ENCODE measurements at places on chromosomes 5 and 9.

GRCh38 chr5:54545796-54546195, 28.2 kb downstream of the SNX18 start:
- DNase-seq: no peak

- no peak for DNase-seq
Observed at GRCh38 chr9:124180557-124180956, 77.2 kb upstream of the NEK6 start.

DNA sequence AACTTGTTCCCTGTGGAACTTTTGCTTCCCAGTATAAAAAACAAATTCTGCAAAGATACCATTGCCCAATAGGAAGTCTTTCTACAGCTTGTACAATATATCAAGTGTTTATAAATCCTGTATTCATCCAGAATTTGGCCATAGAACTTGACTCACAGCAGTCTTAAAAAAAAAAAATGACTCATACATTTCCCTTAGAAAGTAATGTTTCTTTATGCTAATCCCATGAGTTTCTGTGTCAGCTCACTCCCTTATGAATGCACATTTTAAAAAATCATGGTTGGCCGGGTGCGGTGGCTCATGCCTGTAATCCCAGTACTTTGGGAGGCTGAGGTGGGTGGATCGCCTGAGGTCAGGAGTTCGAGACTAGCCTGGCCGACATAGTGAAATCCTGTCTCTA, 89.3 kb upstream of the DMRT1 start:
- DNase-seq: peak; percentile 82

GRCh38 chr9:23766613-23767012, 59.4 kb downstream of the ELAVL2 start:
- no peak for DNase-seq

GRCh38 chr9:97753975-97754374, 56.8 kb upstream of the XPA start:
- no peak for DNase-seq

DNA sequence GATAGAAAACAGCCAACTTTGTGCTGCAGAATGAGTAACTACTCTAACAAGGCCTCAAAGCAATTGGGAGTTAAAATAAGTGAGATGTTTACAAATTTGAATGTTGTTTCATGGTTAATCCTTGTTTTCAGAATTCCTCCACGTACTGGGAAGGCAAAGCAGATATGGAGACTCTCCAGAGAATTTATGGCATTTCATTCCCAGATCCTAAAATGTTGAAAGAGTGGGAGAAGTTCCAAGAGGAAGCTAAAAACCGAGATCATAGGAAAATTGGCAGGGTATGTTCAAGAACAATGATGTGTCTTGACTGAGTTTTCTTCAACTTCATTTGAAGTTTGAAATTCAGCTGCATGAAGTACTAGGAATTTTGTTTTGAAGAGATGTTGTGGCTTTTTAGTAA, 16.4 kb downstream of the TARS1 start:
- DNase-seq: no peak

GRCh38 chr5:72210888-72211678, 103.8 kb downstream of the MAP1B start:
- peak; percentile 43 for DNase-seq

DNA sequence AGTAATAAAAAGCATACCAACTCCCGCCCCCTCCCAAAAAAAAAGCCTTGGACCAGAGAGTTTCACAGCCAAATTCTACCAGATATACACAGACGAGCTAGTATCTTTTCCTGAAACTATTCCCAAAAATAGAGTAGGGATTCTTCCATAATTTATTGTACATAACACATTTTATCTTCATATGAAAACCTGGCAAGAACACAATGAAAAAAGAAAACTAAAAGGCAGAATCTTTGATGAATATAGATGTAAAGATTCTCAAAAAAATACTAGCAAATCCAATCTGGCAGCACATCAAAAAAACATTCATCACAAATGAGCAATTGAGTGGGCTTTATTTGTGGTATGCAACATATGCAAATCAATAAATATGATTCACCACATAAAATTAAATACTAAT, 798.8 kb downstream of the CDH18 start:
- DNase-seq: no peak

DNA sequence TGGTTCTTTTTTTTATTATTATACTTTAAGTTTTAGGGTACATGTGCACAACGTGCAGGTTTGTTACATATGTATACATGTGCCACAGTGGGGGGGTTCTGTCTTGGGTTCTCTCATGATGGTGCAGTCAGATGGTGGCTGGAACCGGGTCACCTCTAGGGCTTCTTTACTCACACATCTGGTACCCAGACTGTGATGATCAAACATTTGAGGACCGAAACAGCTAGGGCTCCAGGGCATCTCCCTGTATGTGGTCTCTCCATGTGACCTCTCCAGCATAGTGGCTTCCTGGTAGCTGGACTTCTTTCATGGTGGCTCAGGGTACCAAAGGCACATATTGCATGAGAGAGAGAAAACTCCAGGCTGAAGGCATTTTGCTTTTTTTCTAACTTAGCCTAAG, 9.8 kb upstream of the CRHBP start:
- DNase-seq: no peak

- no peak for DNase-seq
Observed at GRCh38 chr5:138338411-138339090, 485 bp downstream of the FAM53C start.
